ENCODE measurements at places on chromosomes 7 and 10. TPM values are rescaled to one million over a fixed set of nuclear protein-coding genes. Genes with fewer than 3 reads are reported as not detected.

SPDYE8 gene
- total RNA-seq: not detected

CPVL gene
- total RNA-seq: 0.27 TPM

MBL2 gene
- not detected for total RNA-seq

SPDYE1 gene
- 0.12 TPM for total RNA-seq

HGF gene
- 0.54 TPM for total RNA-seq

PSPH gene
- 11.7 TPM for total RNA-seq

MMD2 gene
- total RNA-seq: not detected

COL26A1 gene
- total RNA-seq: not detected

OR2A1 gene
- total RNA-seq: not detected

SFMBT2 gene
- 52.0 TPM for total RNA-seq

TMEM178B gene
- total RNA-seq: 6.5 TPM

ATP6V0E2 gene
- total RNA-seq: 63.6 TPM

LRGUK gene
- total RNA-seq: 0.27 TPM

NOD1 gene
- total RNA-seq: 20.1 TPM

SFTPA1 gene
- not detected for total RNA-seq
